Osteoblast (primary cell): ENCODE measurements at places on chromosomes 13 and 19. TPM values are rescaled to one million over a fixed set of nuclear protein-coding genes. Genes with fewer than 3 reads are reported as not detected.

DNA sequence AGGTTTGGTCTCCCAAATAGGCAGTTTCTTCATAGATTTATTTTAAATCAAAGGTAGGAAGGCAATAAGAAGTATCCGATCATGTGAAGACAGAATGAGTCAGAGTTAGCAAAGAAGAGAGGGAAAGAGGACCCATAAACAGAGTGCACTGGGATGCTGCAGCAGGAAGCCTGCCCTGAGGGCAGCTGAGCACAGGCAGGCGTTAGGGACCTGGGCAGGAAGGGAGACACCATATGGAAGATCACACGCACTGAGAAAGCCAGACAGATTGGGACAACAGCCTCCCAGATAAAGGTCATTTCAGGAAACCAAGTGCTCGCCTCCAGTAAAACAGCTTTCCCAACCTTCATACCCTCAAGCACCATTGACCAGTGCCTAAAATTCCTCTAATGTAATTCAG, 598.0 kb downstream of the EFNB2 start:
- DNase-seq: no peak

The TPP2 gene
- 57.5 and 58.9 TPM in 2 replicates for total RNA-seq

The F2RL3 gene
- under 0.01 TPM in 2 replicates for total RNA-seq

The C1QTNF9 gene
- under 0.01 TPM in 1 of 2 replicates, not detected in the other for total RNA-seq
